ENCODE measurements at places on chromosomes 4 and X.

GRCh38 chr4:137454767-137455166, 77.5 kb downstream of the PCDH18 start:
- no peak for DNase-seq

- DNase-seq, result no peak
Measured at GRCh38 chr4:16467061-16467460, 240.8 kb upstream of the TAPT1 start.

DNA sequence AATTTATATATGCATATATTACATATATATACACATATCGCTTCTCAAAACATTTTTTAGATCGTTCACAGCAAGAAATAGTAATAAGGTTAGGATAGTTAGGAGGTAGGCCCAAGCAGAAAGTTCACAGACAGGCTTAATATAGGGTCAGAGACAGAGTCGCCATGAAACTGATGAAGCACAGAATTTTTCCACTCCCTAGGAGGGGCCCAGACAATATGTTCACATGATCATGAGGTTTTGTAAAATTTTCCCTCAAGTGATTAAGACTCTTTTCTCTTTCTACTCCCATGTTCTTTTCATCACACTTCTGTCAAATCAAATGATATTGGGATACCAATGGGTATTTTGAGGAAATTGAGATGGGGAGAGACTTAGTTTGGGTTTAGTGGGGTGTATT, 5.2 kb upstream of the ENAM start:
- no peak for DNase-seq

GRCh38 chrX:69556060-69557011, 52.2 kb downstream of the NALF2 start:
- no peak for DNase-seq

GRCh38 chr4:148747721-148748268, 305.6 kb upstream of the NR3C2 start:
- no peak for DNase-seq
